ENCODE measurements at places on chromosomes 5 and 9.
A peak's percentile ranks its signal among the peaks of the same experiment; 100 is the strongest.

GRCh38 chr5:29079771-29080170, 2041.4 kb upstream of the CDH9 start:
- no peak for DNase-seq

DNA sequence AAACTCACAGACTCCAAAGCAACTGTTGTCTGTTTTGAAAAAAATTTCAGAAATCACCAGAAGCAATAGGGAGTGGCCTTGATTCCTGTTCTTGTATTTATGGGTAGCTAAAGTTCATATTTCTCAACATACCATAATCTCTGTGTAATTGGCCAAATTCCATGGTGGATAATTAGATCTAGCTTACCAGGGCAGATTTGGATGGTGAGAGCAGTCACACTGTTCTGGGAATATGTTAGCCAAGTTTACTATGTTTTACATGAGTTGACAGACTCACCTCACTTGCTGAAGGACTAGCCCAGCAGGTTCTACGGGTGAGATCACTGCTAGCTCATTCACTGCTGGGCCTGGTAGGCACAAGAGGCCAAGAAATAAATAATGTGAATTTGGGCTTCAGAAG, 32.7 kb upstream of the CDKN2B start:
- peak; percentile 98 for DNase-seq

GRCh38 chr9:15295761-15296405, 11.1 kb downstream of the TTC39B start:
- peak; percentile 22 for DNase-seq

- DNase-seq: no peak
These were observed 216.0 kb downstream of the MLLT3 start for GRCh38 chr9:20406344-20406743.

DNA sequence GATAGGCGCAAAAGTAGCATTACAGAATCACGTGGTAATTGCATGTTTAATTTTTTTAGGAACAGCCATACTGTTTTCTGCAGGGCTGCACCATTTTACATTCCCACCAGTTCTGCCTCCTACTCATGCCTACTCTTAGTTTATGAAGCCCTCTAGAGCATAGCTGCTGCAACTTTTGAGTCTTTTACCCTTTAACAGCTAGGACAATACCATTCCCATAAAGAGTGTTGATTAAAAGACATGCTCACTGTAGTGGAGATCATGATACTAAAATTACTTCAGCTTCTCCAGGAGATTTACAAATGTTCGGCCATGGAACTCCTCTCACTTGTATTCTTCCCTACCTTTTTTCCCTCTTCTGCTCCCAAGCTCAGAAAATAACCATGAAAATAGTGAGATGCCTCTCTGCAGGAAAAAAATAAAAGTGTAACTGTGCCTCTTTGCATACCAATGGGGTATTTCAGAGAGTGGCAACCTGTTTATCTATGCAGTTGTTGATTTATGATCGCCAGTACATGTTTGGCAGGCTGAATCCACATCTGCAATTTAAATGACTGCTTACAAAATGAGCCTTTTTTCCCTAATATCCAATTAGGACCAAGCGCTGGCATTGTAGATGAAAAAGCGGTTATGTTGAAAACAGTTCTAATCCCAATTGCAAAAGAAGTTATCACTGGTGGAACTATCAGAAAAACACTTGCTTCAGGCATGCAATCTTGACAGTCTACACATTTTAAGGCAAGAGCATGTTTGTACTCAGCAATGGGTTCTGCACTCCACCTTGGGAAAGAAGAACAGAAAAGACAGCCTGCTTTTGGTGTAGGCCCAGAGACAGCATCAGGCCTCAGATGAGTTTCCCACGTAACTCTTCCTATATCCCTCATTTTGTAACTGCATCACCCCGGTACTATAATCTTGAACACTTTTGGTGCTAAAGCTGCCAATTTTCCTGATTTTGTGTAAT, 131.1 kb downstream of the ADAMTSL1 start:
- DNase-seq: no peak

GRCh38 chr9:75927356-75927755, 36.9 kb downstream of the PCSK5 start:
- no peak for DNase-seq

GRCh38 chr5:125505115-125505514, 758.7 kb upstream of the ZNF608 start:
- no peak for DNase-seq

DNA sequence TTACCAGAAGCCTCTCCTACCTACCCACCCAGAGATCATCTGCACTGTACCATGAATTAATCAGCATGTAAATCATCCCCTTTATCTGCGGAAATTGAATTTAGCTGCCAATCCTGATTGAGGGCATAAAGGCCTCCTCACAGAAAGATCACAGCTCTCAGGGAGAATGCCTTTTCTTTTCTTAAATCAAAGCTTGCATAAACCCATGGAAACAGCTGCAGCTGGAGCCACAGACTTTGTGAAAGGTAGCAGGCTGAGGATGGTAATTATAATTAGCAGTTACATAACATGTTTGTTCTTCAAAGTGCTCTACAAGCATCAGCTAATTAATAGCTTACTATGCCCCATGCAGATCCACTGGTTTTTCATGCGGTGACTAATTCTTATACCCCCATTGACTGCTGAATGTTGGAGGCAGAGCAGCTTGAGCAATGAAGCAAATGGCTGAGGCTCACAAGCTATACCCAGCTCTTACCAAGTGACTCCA, 54.6 kb downstream of the SUSD1 start:
- DNase-seq: peak; percentile 69

DNA sequence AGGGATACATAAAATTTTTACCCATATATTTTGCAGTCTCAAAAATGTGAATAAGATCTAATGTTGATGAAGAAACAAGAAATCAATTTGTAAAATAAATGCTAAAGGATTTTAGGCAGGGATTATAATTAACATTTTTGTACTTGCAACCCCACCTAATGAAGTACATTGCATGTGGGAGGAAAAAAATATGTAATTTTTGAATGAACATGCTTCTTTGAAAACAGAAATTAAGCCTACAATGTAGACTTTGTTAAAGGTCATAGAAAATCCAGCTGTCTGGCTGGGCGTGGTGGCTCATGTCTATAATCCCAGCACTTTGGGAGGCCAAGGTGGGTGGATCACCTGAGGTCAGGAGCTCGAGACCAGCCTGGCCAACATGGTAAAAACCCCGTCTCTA, 15.6 kb downstream of the SLC27A6 start:
- no peak for DNase-seq

GRCh38 chr9:86585422-86586143, 231.4 kb upstream of the TUT7 start:
- DNase-seq: no peak

DNA sequence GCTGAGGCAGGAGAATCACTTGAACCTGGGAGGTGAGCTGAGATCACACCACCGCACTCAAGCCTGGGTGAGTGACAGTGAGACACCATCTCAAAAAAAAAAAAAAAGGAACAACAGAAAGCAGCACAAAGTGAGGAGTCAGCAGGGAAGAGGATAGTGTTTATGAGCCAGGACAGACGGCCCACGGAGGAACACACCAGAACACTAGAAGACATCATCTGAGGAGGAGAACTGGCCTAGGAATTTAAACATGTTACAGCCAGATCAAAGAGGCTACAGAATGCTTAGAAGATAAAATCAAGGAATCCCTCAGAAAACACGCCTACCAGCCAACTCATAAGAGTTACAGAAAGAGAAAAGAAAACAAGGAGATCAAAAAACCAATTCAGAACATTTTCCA, 12.2 kb downstream of the UBAC1 start:
- no peak for DNase-seq

DNA sequence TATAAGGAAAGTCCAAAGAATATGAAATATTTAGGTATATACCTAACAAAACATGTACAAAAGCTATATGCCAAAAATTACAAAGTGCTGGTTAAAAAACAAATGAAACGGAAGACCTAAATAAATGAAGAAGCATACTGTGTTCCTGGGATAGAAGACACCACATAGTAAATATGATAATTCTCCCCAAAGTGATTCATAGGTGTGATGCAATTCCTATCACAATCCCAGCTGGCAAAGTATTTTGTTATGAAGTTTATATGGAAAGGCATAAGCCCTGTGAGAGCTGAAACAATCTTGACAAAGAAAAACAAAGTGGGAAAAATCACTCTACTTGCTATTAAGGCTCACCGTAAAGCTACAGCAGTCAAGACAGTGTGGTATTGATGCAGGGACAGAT, 2.6 kb upstream of the SMIM23 start:
- peak; percentile 57 for DNase-seq

- DNase-seq: no peak
These were observed 45.1 kb downstream of the SLCO6A1 start for GRCh38 chr5:102453716-102454115.

GRCh38 chr5:14588145-14588544, 6.6 kb downstream of the OTULINL start:
- DNase-seq: no peak

GRCh38 chr9:16690628-16691027, 179.8 kb downstream of the BNC2 start:
- DNase-seq: no peak

DNA sequence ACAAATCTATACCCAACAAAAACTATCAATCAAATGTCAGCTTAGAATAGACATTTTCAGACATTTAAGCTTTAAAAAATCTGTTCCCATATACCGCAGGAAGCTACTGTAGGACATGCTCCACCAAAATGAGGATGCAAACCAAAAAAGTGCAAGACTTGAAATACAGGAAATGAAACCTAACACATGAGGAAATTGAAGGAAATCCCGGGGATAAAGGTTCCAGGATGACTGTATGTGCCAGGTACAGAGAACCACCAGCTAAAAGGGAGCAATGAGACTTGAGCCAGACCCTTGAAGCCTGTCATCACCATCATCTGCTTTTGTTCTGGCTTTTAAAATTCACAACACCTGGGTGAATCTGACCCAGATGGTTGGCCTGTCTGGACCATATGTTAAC, 21.4 kb downstream of the DIAPH1 start:
- peak; percentile 46 for DNase-seq

DNA sequence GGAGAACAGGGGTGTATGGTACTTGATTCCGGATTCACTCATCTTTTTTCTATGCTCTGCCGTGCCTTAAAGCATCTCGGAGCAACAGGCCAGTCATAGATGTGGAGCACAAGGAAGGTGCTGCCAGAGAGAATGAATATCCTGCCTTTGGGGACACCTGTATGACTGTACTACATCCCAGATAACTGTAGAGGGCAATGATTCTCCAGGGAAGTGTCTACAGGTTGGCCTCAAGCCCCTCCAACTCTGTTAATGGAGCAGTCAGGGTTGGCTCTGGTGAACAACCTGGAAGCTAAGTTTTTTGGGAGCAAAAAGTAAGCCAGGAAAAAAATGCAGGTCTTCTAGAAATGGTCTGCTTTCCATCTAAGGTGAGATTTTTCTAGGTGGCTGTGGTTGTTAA, 71.0 kb downstream of the NREP start:
- no peak for DNase-seq

DNA sequence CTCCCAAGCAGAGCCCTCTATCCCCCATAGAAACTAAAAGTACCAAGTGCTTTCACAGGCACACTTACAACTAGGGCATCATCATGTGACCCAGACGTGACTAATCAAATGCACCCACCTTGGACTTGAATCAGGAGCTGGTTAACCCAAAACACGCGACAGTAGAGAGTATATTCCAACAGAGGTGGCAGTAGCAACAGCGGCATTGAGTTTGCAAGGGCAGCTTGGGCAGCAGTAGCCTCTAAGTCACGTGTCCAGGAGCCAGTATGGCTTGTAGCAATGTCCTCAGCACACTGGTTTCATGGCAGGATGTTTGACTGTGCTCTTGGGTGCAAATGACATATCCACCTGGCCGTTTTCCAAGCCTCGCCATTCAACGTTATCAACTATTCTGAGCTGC, 73.4 kb upstream of the DNAH5 start:
- no peak for DNase-seq

GRCh38 chr5:32571128-32571527, 14.2 kb upstream of the SUB1 start:
- no peak for DNase-seq

DNA sequence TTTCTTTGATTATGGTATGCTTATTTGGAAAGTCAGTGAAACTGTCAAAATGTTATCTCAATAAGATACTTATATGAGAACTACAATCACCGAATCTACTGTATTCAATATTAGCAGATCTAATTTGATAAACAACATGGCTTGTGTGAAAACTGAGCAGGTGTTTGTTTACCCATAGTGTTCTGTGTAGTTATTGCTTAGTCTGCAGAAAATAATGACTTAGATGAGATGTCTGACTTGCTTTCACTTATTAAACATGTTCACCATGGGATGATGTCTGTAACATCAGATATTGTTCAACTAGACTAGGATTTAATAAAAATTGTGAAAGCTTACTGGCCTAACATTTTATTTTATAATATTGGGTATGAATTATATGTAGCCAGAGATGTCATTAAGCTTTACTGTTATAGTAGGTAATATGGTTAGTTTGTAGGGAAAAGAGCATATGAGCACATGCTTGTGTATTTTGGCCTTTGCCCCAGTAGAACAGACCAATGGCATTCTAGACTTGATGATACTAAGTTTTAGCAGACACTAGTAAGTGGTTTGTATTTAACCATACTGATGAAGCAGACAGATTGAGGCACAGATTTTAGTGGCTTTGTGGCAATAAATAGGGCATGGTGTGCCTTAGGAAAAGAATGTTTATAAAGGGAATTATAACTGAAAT, 16.4 kb downstream of the SUB1 start:
- DNase-seq: no peak

DNA sequence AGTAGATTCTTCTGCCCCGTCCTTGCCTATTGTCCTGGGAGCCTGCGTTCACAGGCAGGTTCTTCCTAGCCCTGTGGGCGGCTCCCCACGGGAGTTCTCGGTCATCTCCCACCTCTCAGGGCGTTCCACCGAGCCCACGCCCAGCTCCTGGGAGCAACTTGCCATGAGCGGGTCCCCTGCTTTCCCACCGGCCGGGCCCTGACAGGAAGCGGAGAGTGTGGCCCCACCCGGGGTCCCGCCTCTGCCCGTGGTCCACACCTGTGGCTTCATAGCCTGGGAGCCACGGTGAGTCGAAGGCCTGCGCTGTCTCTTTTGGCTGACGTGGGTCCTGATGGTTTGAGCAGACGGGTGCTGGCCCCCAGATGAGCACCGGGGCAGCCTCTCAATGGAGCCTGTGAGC, 43.2 kb downstream of the KCNT1 start:
- DNase-seq: no peak
